ENCODE measurements at places on chromosomes 3 and 15. TPM values are rescaled to one million over a fixed set of nuclear protein-coding genes. Genes with fewer than 3 reads are reported as not detected.

LACTB gene
- 15.7 TPM for total RNA-seq

SEMA6D gene
- 10.5 TPM for total RNA-seq

GRCh38 chr3:10116138-10116460 lies 624 bp downstream of the BRK1 start:
- peak overlapping the region; percentile 91 for H3K27ac ChIP-seq
- H3K27me3 ChIP-seq, result no peaks in the 10 kb centered on the region
- no peak for DNase-seq
- peak overlapping the region; percentile 75 for H3K4me3 ChIP-seq
- H3K4me1 ChIP-seq, result no peaks in the 10 kb centered on the region

DNA sequence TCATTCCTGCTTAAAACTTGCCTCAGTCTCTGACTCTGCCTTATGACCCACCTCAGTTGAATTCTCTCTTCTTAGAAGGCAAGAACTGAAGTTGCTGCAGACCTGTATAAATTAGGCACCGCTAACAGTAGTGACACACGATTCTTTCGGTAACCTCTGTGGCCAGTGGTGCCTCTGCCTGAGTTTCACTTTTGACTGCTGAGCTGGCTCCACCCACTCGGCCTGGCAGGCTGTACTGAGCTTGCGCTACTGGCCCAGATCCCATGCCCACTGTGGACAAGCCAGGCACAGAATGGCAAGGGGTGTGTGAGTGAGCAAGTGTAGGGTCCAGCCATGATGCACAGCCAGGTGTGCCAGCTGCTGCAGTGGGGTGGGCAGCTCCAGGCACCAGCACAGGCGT lies 19.1 kb upstream of the EIF1B start:
- no peak overlapping the region for H3K27ac ChIP-seq
- H3K4me1 ChIP-seq, result no peaks in the 10 kb centered on the region
- no peaks in the 10 kb centered on the region for H3K36me3 ChIP-seq
- no peak for DNase-seq
- no peaks in the 10 kb centered on the region for H3K27me3 ChIP-seq

- H3K27me3 ChIP-seq, result no peaks in the 10 kb centered on the region
- no peak for DNase-seq
- no peak overlapping the region for H3K27ac ChIP-seq
- H3K4me1 ChIP-seq, result no peaks in the 10 kb centered on the region
- H3K4me3 ChIP-seq, result no peak overlapping the region
Measured at GRCh38 chr15:93789441-93789840, 441.9 kb upstream of the MCTP2 start.

CD200 gene
- total RNA-seq, result 4.8 TPM

DNA sequence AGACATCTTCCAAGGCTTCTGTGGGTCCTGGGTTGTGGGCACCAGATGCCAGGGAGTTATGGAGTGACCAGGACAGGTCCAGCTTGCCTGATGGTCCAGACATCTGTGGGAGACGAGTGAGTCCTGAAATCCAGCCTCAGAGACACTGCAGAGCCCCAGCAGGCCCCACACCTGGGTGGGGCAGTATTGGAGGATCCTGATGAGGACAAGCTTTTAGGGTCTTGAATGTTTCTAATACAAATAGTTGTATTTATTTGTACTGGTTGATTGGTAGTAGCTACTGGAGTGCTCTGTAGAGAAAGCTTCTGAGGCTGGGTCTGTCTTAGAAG lies 67.5 kb upstream of the PRR23C start:
- no peak overlapping the region for H3K4me3 ChIP-seq
- DNase-seq, result no peak
- no peaks in the 10 kb centered on the region for H3K27me3 ChIP-seq
- no peaks in the 10 kb centered on the region for H3K4me1 ChIP-seq
- H3K27ac ChIP-seq, result no peak overlapping the region

- H3K4me3 ChIP-seq, result no peak overlapping the region
- DNase-seq, result no peak
- H3K4me1 ChIP-seq, result no peaks in the 10 kb centered on the region
- no peak overlapping the region for H3K27ac ChIP-seq
- no peaks in the 10 kb centered on the region for H3K27me3 ChIP-seq
Measured at GRCh38 chr15:70560617-70561328, 202.6 kb downstream of the UACA start.

DNA sequence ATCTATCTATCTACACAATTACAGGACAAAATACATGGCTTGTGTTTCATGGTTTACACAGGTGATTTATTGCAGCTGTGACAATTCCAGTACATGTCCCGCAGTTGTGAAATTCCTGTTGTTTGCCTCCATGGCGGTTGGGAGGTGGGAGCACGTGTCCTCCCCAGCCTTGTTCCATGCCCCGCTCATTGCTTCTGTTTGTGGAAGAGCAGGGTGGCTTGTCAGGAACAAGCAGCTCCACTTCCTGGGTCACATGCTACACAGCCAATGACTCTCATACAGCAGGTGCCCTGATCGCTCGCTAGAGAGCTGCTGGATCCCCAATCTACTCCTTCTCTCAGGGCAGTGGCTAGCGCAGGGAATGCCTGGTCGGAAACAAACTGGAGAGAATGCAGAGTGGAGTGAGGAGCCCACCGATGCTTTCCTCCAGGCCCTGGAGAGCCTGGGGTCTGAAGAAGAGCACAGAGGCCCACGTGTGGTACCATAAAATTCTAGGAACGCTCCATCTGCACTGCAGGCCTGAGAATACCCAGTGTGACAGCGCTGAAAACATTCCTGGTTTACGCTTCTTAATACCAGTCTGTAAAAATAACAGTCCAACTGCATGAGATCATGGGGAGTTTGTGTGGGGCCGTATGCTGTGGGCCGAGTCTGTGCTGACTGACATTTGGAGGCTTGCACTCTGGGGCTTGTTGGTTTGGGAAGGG lies 270.6 kb upstream of the RGMA start:
- no peaks in the 10 kb centered on the region for H3K27me3 ChIP-seq
- no peak for DNase-seq
- H3K36me3 ChIP-seq, result no peaks in the 10 kb centered on the region
- no peak overlapping the region for H3K4me3 ChIP-seq
- H3K27ac ChIP-seq, result no peak overlapping the region

GRCh38 chr15:73872346-73872745 lies 1.0 kb upstream of the TBC1D21 start:
- H3K27me3 ChIP-seq, result peaks cover 32% of the 10 kb centered on the region
- H3K27ac ChIP-seq, result no peak overlapping the region
- no peaks in the 10 kb centered on the region for H3K4me1 ChIP-seq
- no peak overlapping the region for H3K4me3 ChIP-seq
- no peaks in the 10 kb centered on the region for H3K36me3 ChIP-seq
- no peak for DNase-seq

GOLGA8S gene
- 0.44 TPM for total RNA-seq

DNA sequence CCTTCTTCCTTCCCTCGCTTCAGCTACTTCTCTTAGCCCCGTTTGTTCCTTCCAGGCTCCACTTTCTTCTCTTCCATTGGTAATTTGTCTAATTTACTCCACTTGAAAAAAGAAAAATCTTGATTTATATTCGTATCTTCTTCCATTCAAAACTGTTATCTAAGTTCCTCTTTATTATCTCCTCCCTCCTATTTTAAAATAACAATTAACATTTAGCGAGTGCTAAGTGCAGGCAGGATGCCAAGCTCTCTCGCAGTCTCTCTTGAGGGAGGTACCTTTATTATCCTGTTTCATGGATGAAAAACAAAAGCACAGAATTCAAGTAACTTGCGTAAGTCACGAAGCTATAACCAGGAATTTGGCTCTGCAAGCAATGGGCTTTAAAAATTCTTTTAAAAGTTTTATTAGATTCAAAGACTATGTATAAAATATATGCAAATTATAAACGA lies 418.9 kb upstream of the NAALADL2 start:
- no peaks in the 10 kb centered on the region for H3K27me3 ChIP-seq
- H3K4me3 ChIP-seq, result peak overlapping the region; percentile 82
- no peaks in the 10 kb centered on the region for H3K36me3 ChIP-seq
- H3K4me1 ChIP-seq, result no peaks in the 10 kb centered on the region
- peak overlapping the region; percentile 99 for H3K27ac ChIP-seq
- no peak for DNase-seq

GRCh38 chr3:129555153-129555550 lies 12.2 kb downstream of the H1-8 start:
- DNase-seq, result no peak
- no peak overlapping the region for H3K27ac ChIP-seq
- H3K36me3 ChIP-seq, result no peaks in the 10 kb centered on the region
- H3K4me3 ChIP-seq, result no peak overlapping the region
- no peaks in the 10 kb centered on the region for H3K4me1 ChIP-seq

DNA sequence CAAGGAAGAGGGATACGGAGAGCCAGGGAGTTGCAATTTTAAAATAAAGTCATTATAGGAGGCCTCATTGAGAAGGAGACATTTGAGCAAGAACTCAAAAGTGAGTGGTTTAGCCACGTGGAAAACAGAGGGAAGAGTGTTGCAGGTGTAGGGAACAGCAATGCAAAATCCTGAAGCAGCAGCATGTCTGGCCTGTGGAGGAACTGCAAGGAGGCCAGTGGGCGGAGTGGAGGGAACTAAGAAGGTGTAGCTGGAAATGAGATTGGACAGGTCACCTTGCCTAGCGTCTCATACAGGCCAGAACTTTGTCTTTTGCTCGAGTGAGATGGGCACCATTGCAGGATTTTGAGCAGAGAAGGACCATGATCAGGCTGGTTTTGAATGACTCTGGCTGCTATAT lies 34.9 kb downstream of the SAXO2 start:
- no peaks in the 10 kb centered on the region for H3K36me3 ChIP-seq
- no peak overlapping the region for H3K4me3 ChIP-seq
- H3K4me1 ChIP-seq, result no peaks in the 10 kb centered on the region
- no peaks in the 10 kb centered on the region for H3K27me3 ChIP-seq
- H3K27ac ChIP-seq, result no peak overlapping the region

XYLB gene
- 6.7 TPM for total RNA-seq

CEMIP gene
- total RNA-seq, result 0.66 TPM

GRCh38 chr3:125331243-125331642 lies 43.9 kb downstream of the ZNF148 start:
- no peak overlapping the region for H3K4me3 ChIP-seq
- H3K27me3 ChIP-seq, result no peaks in the 10 kb centered on the region
- no peaks in the 10 kb centered on the region for H3K36me3 ChIP-seq
- no peaks in the 10 kb centered on the region for H3K4me1 ChIP-seq

GPR149 gene
- total RNA-seq, result not detected

DNAJB8 gene
- not detected for total RNA-seq

- no peaks in the 10 kb centered on the region for H3K4me1 ChIP-seq
- no peak overlapping the region for H3K27ac ChIP-seq
- H3K4me3 ChIP-seq, result no peak overlapping the region
- no peak for DNase-seq
Measured at GRCh38 chr3:40329071-40329470, 19.6 kb downstream of the EIF1B start.

MB21D2 gene
- total RNA-seq, result 11.9 TPM

- H3K4me3 ChIP-seq, result no peak overlapping the region
- H3K27me3 ChIP-seq, result no peaks in the 10 kb centered on the region
- DNase-seq, result peak; percentile 3
- no peak overlapping the region for H3K27ac ChIP-seq
- H3K36me3 ChIP-seq, result no peaks in the 10 kb centered on the region
Measured at GRCh38 chr15:31309893-31310606, 16.6 kb upstream of the KLF13 start.

GRCh38 chr15:77038312-77039216 lies 32.3 kb downstream of the TSPAN3 start:
- no peaks in the 10 kb centered on the region for H3K27me3 ChIP-seq
- no peak overlapping the region for H3K4me3 ChIP-seq
- no peak for DNase-seq

- no peak overlapping the region for H3K4me3 ChIP-seq
- no peaks in the 10 kb centered on the region for H3K27me3 ChIP-seq
- no peaks in the 10 kb centered on the region for H3K36me3 ChIP-seq
- no peak for DNase-seq
- H3K4me1 ChIP-seq, result no peaks in the 10 kb centered on the region
Measured at GRCh38 chr3:190883973-190884832, 21.7 kb upstream of the GMNC start.

TMEM108 gene
- total RNA-seq, result 0.48 TPM
